Pancreas (tissue), 10 donors: ENCODE measurements at places on chromosomes 13 and 19. TPM values are rescaled to one million over a fixed set of nuclear protein-coding genes. Genes with fewer than 3 reads are reported as not detected.

- DNase-seq, result no peak
Measured at GRCh38 chr13:72218966-72219365, 352.0 kb upstream of the DACH1 start.

- DNase-seq, result no peak
Measured at GRCh38 chr13:86579662-86580061, 780.4 kb upstream of the SLITRK6 start.

- DNase-seq, result no peak
Measured at GRCh38 chr13:50224534-50224933, 209.3 kb downstream of the KCNRG start.

- peak; percentile 67 for DNase-seq
Measured at GRCh38 chr19:4877753-4878490, 10.5 kb upstream of the PLIN3 start.

- no peak for DNase-seq
Measured at GRCh38 chr13:84784443-84785153, 902.3 kb upstream of the SLITRK1 start.

DNA sequence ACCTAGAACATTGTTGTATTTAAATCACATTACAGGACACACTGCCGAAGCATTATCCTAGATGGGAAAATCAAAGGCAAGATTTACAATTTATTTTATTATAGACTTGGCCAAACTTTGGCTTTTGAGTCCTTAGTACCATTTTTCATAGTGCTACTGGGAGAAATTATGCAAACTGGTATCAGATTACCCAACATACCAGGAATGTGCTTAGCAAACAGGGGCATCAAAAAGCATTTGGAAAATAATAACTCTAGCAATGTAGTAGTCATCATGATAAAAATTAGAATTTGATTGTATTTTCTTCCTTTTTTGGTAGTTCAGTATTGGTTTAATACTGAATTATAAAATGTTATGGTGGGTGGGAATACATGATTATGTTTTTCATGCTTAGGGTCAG lies 34.0 kb downstream of the GPC6 start:
- DNase-seq, result no peak

GRCh38 chr13:44713788-44714469 lies 137.8 kb upstream of the TSC22D1 start:
- no peak for DNase-seq

DNA sequence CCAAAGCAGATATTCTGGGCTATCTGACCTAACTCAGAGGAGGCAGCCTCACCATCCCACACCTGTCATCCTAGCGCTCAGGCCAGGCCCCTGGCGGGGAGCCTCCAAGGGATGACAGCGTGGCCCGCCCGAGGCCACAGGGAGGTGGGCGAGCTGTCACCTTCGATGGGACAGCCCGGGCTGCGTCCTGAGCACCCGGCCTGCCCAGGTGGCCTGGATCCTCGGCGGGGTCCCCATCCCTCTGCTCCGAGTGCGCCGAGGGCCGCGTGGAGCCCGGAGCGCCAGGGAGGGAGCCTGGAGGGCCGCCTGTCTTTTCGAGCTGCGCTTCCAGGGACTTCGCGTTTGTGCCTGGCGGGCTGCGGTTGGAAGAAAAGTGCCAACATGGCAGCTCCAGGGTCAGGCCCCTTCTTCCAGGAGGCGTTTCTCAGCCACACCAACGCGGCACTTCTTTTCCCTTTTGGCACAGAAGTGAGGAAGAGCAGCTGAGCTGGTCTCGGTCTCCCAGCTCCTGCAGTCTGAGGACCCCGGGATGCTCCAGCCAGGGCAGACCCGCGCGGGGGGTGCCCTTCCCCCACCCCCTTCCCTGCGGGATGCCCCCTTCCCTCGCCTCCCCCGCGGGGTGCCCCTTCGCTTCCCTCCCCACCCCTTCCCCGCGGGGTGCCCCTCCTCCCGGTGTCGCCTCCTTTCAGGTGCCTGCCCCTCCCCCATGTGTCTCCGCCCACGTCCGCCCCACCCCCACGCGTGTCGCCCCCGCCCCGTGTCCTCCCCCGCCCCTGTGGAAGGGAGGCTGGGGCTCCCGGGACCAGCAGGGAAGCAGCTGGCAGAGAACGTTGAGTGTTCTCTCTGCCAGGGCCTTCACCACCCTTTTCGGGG lies 42.3 kb downstream of the GJA3 start:
- peak; percentile 79 for DNase-seq

- no peak for DNase-seq
Measured at GRCh38 chr19:18871543-18871942, 24.4 kb downstream of the CERS1 start.

DNA sequence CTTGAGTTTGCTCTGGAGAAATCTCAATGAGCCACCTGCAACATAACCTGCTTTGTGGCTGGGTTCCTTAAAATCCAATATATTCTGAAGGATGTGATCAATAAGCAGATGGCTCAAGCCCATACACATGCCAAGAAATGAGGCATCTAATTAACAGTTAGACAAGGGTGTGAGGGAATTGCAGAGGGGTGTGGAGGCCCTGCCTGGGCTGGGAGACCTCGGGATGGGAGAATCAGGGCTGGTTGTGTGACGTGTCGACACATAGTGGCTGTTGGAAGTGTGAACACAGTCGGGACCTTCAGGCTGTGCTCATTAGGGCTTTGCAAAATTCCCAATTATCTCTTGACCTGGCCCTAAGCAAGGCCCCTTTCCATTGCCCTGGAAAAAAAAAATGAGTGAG lies 362.0 kb upstream of the TMTC4 start:
- no peak for DNase-seq

- no peak for DNase-seq
Measured at GRCh38 chr13:59459972-59460371, 703.8 kb downstream of the DIAPH3 start.

GRCh38 chr13:91292630-91293221 lies 54.8 kb upstream of the MIR17HG start:
- DNase-seq, result no peak

GRCh38 chr13:103222683-103223082 lies 156.5 kb upstream of the SLC10A2 start:
- DNase-seq, result no peak

DNA sequence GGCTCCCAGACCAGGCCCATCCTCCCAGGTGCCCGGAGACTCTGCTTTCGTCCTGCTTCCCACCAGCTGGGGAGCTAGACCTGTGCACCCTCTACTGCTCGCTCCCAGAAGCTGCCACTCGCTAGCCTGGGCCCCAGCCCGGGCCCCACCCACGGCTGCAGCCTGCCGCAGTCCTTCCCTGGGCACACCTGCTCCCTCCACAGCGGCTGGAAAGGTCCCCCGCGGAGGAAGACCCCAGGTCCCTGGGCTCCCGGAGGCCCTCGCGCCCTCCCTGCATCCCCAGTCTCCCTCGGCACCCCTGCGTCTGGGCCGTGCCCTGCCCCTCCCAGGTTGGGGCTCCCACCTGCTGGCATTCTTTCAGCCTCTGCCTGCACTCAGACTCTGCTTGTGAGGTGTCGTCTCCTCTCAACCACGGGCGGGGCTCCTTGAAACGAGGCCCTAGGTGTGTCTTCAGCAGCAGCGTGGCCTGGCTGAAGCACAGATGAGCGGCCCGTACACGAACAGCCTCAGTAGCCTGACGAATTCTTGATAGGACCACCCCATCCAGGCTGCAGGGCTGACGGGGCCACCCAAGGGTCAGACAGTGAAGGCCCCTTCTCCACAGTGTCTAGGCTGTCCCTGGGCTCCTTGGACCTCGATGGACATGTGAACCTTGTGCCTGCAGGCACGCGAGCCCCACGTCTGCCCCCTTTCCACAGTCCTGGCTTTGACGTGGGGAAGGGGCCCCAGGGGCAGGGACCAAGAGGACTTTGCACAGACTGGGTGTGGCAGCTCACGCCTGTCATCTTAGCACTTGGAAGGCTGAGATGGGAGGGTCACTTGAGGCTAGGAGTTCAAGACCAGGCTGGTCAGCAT lies 27.9 kb downstream of the DOT1L start:
- DNase-seq, result no peak

- no peak for DNase-seq
Measured at GRCh38 chr13:46607768-46608564, 55.0 kb downstream of the LRCH1 start.

GRCh38 chr19:4654437-4655361 lies 15.4 kb downstream of the TNFAIP8L1 start:
- DNase-seq, result no peak

DNA sequence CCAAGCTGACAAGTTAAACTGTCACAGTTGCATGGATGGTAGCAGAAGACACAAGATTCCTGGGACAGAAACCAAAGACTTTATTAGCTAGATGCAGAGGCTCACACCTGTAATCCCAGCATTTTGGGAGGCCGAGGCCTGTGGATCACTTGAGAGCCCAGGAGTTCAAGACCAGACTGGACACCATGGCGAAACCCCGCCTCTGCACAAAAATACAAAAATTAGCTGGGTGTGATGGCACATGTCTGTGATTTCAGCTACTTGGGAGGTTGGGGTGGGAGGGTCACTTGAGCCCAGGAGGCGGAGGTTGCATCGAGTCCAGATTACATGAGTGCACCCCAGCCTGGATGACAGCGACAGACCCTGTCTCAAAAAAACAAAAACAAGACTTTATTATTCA lies 346.6 kb downstream of the IRS2 start:
- DNase-seq, result no peak

GRCh38 chr19:19592690-19593089 lies 25.8 kb downstream of the PBX4 start:
- no peak for DNase-seq

The KCNC3 gene
- 4.8 TPM for polyA plus RNA-seq

The CSNK1A1L gene
- polyA plus RNA-seq, result not detected

The EPSTI1 gene
- 3.0 TPM for polyA plus RNA-seq

The CCNA1 gene
- 0.19 TPM for polyA plus RNA-seq

The VAV1 gene
- 1.0 TPM for polyA plus RNA-seq

The TMEM143 gene
- 8.0 TPM for polyA plus RNA-seq

The MLLT1 gene
- polyA plus RNA-seq, result 19.6 TPM

The TEX101 gene
- polyA plus RNA-seq, result not detected

The ADGRE2 gene
- 0.65 TPM for polyA plus RNA-seq
